ENCODE measurements at places on chromosomes 16 and 17. TPM values are rescaled to one million over a fixed set of nuclear protein-coding genes. Genes with fewer than 3 reads are reported as not detected.

Gene FBXO39
- 0.20 TPM for polyA plus RNA-seq

Gene KRTAP2-2
- not detected for polyA plus RNA-seq

Gene KRTAP2-3
- polyA plus RNA-seq: not detected

Gene ALDH3A1
- polyA plus RNA-seq: 0.63 TPM

Gene NSF
- polyA plus RNA-seq: 35.3 TPM

Gene TLCD3B
- polyA plus RNA-seq: 1.2 TPM

Gene EMP2
- 25.0 TPM for polyA plus RNA-seq

Gene PRSS8
- polyA plus RNA-seq: 58.9 TPM

Gene TNP2
- not detected for polyA plus RNA-seq

Gene GAST
- polyA plus RNA-seq: not detected

Gene LPCAT2
- 8.2 TPM for polyA plus RNA-seq

Gene TPSAB1
- polyA plus RNA-seq: 0.42 TPM

Gene TAF15
- 242 TPM for polyA plus RNA-seq

Gene CRHR1
- polyA plus RNA-seq: 0.98 TPM

Gene MT1H
- polyA plus RNA-seq: 4.4 TPM

Gene SLC2A4
- 2.8 TPM for polyA plus RNA-seq

Gene PRR35
- polyA plus RNA-seq: 0.59 TPM

Gene RNF43
- 0.78 TPM for polyA plus RNA-seq

Gene ITFG1
- polyA plus RNA-seq: 127 TPM

Gene GSDMA
- 3.0 TPM for polyA plus RNA-seq

Gene CCL14
- polyA plus RNA-seq: 17.6 TPM

Gene ARMC5
- polyA plus RNA-seq: 10.6 TPM

Gene TBC1D3C
- not detected for polyA plus RNA-seq

Gene CD300C
- 0.44 TPM for polyA plus RNA-seq

Gene TEPSIN
- polyA plus RNA-seq: 17.2 TPM

Gene GPR139
- polyA plus RNA-seq: not detected
